Lung (tissue), 17 donors: ENCODE measurements at places on chromosomes 16 and 17. TPM values are rescaled to one million over a fixed set of nuclear protein-coding genes. Genes with fewer than 3 reads are reported as not detected.

FSCN2 gene
- 2.1 TPM for total RNA-seq

CMTM2 gene
- 3.7 TPM for total RNA-seq

TBC1D3E gene
- not detected for total RNA-seq

SPNS2 gene
- 32.1 TPM for total RNA-seq

UTP4 gene
- 34.5 TPM for total RNA-seq

DNA sequence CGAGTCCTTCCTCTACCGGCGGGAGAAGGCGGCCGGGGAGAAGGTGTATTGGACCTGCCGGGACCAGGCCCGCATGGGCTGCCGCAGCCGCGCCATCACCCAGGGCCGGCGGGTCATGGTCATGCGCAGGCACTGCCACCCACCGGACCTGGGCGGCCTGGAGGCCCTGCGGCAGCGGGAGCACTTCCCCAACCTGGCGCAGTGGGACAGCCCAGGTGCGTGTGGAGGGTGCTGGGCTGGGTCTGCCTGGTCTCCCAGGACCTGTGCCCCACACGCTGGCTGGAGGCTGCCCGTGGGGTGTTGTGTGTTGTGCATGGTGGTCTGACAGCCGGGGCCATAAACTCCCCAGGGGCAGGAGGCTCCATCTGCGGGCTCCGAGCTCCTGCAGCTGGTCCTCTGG, 25.4 kb downstream of the FLYWCH1 start:
- H3K36me3 ChIP-seq = peaks cover 4% of the 10 kb centered on the region
- no peak for DNase-seq
- H3K4me1 ChIP-seq = no peaks in the 10 kb centered on the region
- H3K27me3 ChIP-seq = no peaks in the 10 kb centered on the region
- H3K27ac ChIP-seq = no peak overlapping the region
- no peak overlapping the region for H3K4me3 ChIP-seq

DNA sequence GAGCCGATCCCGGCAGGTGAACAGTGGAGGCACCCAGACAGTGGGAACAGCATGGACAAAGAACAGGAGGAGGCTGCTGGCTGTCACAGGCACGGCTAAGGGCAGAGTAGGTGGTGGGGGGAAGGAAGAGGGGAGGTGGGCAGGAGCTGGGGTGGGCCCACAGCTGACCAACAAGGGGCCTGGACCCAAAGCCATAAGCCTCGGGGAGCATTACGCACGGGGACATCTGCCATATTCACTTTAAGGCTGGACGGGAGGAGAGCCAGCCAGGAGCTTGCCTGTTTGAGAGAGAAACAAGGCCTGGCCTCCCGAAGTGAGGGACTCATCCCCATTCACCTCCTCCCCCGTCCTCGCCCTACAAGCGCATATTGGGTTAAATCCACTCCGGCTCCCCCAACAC, 19.6 kb upstream of the HAP1 start:
- no peak overlapping the region for H3K4me3 ChIP-seq
- H3K27ac ChIP-seq = no peak overlapping the region
- H3K36me3 ChIP-seq = peaks cover 10% of the 10 kb centered on the region
- DNase-seq = no peak

- no peak overlapping the region for H3K27ac ChIP-seq
- DNase-seq = no peak
- H3K27me3 ChIP-seq = no peaks in the 10 kb centered on the region
- no peaks in the 10 kb centered on the region for H3K4me1 ChIP-seq
These were observed 146.4 kb downstream of the PCTP start for GRCh38 chr17:55897301-55897700.

DNA sequence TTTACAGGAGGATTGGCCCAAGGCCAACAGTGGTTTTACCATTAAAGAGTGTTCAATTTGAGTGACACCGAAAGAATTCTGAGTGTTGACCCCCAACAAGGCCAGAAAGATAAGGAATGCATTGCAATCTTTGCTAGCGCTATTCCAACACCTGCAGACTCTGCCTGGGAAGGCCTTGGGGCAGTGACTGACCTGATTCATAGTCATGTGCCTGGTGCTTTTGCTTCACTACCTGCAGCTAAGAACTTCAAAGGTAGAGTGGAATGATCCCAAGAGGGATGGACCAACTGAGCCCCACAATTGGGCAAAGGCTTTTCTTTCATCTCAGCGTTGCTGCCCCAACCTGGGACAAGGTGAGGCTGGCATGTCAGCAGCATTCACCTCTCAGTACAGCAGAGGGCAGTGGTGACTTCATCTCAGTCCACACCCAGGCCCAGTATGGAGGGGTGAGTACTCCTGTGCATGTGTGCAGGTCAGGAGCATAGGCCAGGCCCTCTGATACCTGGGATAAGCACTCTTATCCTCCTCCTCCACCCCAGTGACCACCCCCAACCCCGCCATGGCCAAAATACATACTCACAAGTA, 149.6 kb upstream of the GNAO1 start:
- H3K27me3 ChIP-seq = no peaks in the 10 kb centered on the region
- no peaks in the 10 kb centered on the region for H3K4me1 ChIP-seq
- no peaks in the 10 kb centered on the region for H3K36me3 ChIP-seq
- H3K4me3 ChIP-seq = no peak overlapping the region

DNA sequence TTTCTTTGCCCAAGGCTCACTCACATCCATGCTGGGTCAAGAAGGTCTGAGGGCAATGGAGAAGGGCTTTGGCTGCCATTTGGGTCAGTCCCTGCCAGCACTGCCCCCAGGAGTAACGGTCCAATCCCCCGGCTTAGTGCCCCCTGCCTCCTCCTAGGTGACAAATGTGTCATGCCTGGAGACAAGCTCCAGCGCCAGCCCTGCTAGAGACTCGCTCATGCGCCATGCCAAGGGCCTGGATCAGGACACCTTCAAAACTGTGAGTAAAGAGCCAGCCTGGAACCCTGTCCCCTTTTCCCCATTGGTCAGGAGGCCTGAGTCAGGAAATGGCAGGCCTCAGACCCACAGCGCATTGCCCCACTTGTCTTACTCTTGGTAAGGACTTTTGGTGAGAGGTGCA, 3.3 kb downstream of the CHCT1 start:
- H3K4me1 ChIP-seq = no peaks in the 10 kb centered on the region
- no peaks in the 10 kb centered on the region for H3K27me3 ChIP-seq
- no peak overlapping the region for H3K4me3 ChIP-seq
- no peaks in the 10 kb centered on the region for H3K36me3 ChIP-seq
- no peak for DNase-seq

DNA sequence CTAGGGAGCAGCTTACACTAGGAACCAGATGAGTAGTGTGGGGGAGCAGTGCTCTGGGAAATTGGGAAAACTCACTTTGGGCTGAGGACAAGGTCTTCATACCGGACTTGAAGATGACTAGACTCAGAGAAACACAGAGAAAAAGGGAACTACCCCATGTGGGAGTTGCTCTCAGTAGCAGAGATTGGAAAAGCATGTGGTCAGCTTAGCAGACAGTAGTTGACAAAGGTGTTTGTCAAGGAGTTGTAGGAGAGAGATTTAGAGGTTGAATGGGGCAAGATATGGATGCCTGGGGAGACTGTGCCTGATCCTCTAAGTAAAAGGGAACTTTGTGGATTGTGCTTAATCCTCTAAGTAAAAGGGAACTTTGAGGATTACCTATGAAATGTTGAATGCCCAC, 194.5 kb upstream of the COX10 start:
- no peaks in the 10 kb centered on the region for H3K36me3 ChIP-seq
- no peaks in the 10 kb centered on the region for H3K27me3 ChIP-seq
- no peak overlapping the region for H3K27ac ChIP-seq
- H3K4me1 ChIP-seq = peaks cover 3% of the 10 kb centered on the region
- no peak for DNase-seq

GRCh38 chr16:70700101-70701020, 14.5 kb upstream of the MTSS2 start:
- no peak overlapping the region for H3K27ac ChIP-seq
- no peaks in the 10 kb centered on the region for H3K27me3 ChIP-seq
- DNase-seq = no peak
- H3K4me3 ChIP-seq = no peak overlapping the region
- H3K4me1 ChIP-seq = peaks cover 63% of the 10 kb centered on the region

DNA sequence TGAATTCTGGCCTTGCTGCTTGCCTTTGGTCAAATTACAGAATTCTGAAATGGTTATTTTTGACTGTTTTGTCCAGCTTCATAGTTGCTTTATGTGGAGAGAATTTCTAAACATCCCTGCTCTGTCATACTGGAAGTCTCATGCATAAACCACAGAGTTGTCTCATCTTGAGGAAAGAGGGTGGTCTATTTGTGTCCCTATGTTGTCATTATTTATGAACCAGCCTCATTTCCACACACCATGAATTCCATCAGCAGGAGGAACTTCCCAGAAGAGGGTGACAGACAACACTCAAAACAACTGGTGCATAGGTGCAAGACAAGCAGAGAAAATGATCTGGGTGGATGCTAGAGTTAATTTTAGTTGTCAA, 525.8 kb upstream of the GOT2 start:
- no peak overlapping the region for H3K4me3 ChIP-seq
- no peaks in the 10 kb centered on the region for H3K36me3 ChIP-seq
- H3K27ac ChIP-seq = no peak overlapping the region
- H3K4me1 ChIP-seq = peaks cover 4% of the 10 kb centered on the region
- no peaks in the 10 kb centered on the region for H3K27me3 ChIP-seq
- no peak for DNase-seq

DNA sequence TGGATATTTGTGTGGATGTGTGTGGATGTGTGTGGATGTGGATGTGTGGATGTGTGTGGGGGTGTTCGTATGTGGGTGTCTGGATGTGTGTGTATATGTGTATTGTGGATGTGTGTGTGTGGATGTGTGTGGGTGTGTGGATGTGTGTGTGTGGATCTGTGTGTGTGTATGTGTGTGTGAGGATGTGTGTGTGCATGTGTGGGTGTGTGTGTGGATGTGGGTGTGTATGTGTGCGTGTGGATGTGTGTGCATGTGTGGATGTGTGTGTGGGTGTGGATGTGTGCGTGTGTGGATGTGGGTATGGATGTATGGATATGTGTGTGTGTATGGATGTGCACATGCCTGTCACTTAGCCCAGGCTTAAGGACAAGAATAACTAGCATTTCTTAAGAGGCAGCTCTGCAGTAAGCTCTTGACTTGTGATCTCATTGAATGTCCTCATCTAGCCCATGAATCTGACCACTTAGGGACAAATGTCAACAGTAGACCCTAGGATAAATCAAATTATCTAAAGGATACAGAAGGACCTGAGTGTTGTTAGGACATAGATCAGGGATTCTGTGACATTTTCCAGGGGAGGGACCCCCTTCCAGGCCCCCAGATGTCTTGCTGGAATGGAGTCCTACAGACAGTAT, 83.5 kb downstream of the BMERB1 start:
- DNase-seq = peak; percentile 16
- no peak overlapping the region for H3K27ac ChIP-seq
- no peaks in the 10 kb centered on the region for H3K36me3 ChIP-seq

- H3K4me3 ChIP-seq = no peak overlapping the region
- H3K27me3 ChIP-seq = no peaks in the 10 kb centered on the region
- H3K27ac ChIP-seq = no peak overlapping the region
- peaks cover 11% of the 10 kb centered on the region for H3K4me1 ChIP-seq
- no peak for DNase-seq
These were observed 47.8 kb upstream of the SCNN1B start for GRCh38 chr16:23254338-23254737.

DNA sequence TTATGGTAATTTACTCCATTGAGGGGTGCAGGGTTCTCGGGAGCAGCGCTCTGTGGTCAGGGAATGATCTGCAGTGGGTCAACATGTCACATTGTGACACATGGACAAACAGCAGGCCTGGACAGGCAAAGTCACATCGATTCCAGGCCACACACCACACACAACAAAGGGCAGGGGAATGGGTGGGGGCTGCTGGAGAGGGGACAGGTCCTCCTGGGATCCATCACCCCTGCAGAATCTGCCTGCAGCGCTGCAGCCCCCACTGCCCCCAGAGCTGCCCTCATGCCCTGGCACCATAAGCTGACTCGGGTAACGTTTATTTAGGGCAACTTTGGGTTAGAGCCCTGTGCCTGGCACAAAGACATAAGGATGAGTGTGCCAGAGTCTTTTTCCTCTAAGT, 9.1 kb downstream of the PEMT start:
- H3K27me3 ChIP-seq = no peaks in the 10 kb centered on the region
- DNase-seq = no peak
- no peak overlapping the region for H3K27ac ChIP-seq
- no peaks in the 10 kb centered on the region for H3K36me3 ChIP-seq
- no peak overlapping the region for H3K4me3 ChIP-seq
- no peaks in the 10 kb centered on the region for H3K4me1 ChIP-seq

DNA sequence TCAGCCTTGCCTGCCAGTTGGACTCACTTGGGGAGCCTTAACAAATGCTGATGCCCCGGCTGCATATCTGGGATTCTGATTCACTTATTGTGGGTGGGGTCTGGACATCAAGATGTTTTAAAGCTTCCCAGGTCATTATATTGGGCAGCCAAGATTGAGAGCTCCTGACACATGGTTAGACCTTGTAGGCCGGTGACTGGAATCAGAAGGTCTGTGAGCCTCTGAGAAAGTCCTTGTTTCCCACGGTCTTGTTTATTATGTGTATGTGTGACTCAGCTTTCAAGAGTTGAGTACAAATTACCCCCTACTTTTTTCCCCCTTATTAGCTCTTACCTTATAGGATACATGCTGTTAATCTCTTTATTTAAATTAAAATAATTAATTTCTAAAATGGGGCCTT, 103.5 kb downstream of the ABCC1 start:
- H3K36me3 ChIP-seq = peaks cover 3% of the 10 kb centered on the region
- no peak overlapping the region for H3K4me3 ChIP-seq
- H3K27me3 ChIP-seq = no peaks in the 10 kb centered on the region

DNA sequence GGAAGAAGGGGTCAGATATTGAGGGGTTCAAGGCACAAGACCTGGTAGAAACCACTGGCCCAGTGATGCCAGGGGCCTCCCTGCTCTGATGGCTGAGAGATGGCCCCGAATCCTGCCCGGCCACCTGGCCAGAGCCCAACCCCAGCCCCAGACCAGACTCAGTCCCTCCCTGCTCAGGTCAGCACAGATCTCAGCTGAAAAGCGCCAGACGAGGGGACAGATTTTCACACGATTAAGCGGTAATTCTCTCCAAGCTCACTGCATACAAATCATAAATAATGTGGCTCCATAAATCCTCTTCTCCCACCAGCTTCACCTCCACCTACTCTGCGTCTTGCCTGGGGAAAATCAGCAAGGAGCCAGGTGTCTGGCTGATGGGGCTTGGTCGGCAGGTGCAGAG, 57.1 kb downstream of the ENGASE start:
- H3K4me3 ChIP-seq = no peak overlapping the region
- no peaks in the 10 kb centered on the region for H3K36me3 ChIP-seq
- H3K27ac ChIP-seq = no peak overlapping the region
- no peaks in the 10 kb centered on the region for H3K4me1 ChIP-seq
- DNase-seq = no peak
